ENCODE measurements at places on chromosomes 5 and 9.

GRCh38 chr5:119016125-119016774 is 27.9 kb upstream of the DTWD2 start:
- DNase-seq, result no peak

DNA sequence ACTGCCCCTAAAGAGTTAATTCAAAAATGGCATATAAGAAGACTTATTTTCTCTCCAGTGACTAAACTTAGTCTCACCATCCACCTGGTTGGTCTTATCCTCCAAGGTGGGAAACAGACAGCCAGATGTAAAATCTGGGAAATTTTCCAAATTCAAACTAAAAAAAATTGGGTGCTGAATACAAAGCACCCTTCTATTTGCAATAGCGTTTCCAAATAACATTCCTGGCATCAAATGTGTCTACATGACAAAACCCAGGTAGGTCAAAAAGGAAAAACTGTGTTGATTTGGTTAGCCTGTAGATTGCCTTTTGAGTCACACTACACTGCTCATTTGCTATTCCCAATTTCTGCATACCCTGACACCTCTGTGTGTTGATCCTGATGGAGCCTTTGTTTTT is 252.2 kb downstream of the NR2F1-AS1 start:
- DNase-seq, result no peak

GRCh38 chr9:128026255-128026772 is 40.8 kb downstream of the NAIF1 start:
- no peak for DNase-seq

- DNase-seq, result no peak
These were observed 54.5 kb downstream of the STK10 start for GRCh38 chr5:172133359-172134029.

DNA sequence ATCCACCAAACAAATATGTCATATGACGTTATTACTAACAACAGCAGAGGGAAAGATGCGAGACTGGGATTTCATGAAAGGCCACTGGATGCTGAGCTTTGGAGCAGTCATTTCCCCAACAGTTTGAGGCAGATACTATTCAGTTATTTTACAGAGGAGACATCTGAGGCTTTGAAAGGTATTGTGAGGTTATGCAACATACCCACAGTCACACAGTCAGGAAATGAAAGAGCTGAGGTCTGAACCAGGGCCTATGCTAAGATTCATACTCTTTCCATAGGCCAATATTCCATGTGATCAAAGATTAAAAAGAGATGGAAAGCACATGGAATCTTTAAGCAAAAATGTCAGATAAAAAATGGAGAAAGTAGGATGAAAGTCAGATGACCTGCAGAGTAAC is 63.0 kb downstream of the LPAR1 start:
- no peak for DNase-seq

GRCh38 chr5:31471916-31472315 is 60.0 kb downstream of the DROSHA start:
- no peak for DNase-seq

DNA sequence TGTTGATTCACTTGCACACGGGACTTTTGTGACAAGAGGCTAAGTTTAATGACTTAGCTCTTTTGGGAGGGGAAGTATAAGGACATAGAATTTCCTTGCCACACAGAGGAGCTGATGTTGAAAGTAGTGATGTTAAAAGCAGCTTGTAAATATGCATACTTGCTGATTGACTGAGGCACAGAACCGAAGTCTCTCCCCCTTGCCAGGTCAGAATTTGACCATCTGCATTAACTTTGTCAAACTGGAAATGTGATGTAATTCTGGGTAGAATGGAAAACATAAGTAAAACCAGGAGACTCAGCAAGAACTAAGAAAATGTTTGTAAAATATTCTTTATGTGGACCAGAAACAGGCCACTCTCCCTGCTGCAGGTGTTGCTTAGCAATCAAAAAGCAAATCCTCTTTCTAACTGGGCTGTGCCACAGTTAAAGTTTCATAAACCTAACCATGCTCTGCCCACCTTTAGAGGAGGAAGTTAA is 284.2 kb downstream of the NR3C1 start:
- DNase-seq, result no peak

DNA sequence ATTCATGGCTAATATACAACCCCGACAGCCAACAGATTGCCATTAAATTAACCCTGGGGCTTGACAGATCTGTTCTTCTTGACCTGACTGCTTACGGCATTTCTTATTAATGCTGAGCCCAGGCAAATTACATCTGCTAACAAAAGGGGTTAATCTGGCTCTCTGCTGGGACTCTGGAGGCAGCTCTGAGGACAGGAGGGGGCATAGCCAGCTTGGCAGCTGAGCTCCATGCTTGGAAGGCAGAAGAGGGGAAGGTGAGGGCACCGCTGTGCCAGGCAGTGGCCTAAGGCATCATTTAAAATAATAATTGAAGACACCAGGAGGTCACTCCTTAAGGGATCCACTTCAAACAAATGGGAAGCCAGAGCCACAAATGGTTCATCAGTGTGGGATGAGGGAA is 126.0 kb upstream of the GPR151 start:
- DNase-seq, result no peak

DNA sequence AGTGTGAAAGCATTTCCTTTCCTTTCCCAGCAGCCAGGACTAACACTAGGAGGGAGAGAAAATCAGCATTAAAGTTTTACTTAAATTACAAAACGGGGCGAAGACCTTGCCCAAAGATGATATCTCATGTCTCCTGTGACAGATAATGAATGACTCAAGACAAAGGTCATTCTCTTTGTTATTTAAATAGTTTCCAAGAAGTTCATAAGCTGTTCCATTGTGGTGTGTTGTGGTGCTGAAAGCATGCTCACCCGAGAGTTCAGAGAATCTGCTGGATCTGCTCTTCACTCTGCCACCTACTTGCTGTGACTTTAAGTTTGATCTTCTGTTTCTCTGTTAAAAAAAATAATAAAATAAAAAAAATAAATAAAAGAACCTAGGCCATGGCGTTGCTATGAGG is 265.9 kb upstream of the NR4A3 start:
- DNase-seq, result no peak

- DNase-seq, result no peak
These were observed 2.0 kb downstream of the RGMB start for GRCh38 chr5:98775246-98776065.

DNA sequence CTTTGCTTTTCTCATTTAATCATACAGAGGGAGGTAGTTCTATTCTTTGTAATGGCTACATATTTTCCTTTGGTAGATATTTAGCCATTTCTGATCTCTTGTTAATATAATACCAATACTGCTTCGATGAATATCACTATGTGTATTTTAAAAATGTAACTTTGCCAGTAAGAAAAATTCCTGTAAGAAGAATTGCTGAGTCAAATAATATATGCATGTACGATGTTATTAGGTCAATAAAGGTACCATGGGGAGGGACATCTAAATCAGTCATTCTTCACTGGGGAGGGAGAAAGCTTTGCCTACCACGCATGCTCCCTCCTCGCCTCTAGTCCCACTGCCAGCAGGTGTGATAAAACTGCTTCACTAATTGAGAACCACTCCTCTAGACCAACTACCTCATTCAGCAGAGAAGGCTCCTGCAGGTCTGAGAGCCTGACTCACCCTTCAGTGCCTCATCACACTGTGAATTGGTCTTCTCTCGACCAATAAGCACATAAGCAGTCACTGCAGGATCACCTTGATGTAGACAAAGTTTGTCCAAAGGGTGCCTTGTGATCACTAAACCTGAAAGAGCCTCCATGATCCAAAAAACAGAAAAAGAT is 56.1 kb upstream of the TBCA start:
- no peak for DNase-seq

GRCh38 chr5:73387601-73388305 is 60.8 kb downstream of the FOXD1 start:
- DNase-seq, result no peak

- DNase-seq, result no peak
These were observed 15.0 kb upstream of the VAV2 start for GRCh38 chr9:134007150-134007549.

GRCh38 chr5:117434254-117434653 is 859.6 kb upstream of the SEMA6A start:
- DNase-seq, result no peak

DNA sequence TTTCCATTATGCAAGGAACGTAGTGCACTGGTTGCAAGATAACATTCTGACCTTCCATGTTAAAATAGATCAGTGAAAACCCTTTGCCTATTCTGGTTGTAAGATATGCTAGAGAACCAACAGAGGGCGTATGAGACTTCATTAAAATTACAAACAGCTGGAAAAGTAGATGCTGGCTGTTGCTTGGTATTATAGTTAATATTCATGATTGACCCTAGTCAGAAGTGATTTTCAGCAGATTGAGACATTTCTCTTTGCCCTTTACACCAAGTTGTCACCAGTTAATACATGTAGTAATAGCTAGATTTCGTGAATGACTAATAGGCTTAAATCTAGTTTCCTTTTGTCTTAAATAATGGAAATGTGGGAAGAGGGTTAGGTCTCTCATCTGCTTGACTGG is 13.8 kb upstream of the FGF18 start:
- peak; percentile 52 for DNase-seq

DNA sequence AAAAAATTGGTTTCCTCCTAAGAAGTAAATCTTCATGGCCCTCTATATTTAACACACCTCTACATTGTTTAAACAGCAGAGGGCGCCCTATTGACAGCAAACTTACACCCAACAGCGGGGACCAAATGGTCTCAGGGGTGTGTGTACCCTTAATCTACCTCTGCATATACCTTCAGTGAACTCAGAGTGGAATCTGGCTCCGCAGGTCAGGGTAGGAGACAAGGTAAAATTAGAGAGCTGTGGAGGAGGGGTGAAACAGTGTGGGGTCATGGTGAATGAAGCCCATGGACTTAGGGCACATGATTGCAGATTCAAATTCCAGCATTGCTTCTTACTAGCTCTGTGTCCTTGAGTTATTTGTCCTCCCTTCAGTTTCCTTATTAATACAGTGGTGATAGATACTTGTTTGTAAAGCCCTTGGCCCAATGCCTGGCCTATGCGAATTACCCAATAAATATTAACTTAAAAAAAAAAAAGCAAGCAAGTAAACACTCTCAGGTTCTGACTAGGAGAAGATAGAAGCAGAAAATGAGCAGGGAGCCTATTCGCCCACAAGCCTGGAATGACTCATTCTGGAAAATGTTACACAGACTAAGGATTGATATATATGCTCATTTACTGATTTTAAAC is 122.9 kb downstream of the CAVIN4 start:
- peak; percentile 12 for DNase-seq

DNA sequence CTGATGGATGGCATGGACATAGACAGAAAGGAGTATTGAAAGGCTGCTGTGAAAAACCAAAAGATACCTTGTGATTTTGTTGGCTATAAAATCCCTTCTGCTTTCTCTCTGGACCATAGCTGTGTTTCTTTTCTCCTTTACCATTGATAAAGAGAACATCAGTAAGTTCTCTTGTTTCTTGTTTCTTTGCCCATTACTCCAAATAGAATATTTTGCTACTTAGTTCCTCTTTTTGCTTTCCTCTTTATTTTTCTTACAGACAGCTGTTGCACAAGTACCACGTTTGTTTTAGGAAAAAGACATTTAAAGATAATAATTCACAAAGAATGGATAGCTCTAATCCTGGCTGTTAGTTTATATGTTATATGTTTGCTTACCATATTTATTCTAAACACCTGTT is 1129.2 kb downstream of the DTWD2 start:
- no peak for DNase-seq

DNA sequence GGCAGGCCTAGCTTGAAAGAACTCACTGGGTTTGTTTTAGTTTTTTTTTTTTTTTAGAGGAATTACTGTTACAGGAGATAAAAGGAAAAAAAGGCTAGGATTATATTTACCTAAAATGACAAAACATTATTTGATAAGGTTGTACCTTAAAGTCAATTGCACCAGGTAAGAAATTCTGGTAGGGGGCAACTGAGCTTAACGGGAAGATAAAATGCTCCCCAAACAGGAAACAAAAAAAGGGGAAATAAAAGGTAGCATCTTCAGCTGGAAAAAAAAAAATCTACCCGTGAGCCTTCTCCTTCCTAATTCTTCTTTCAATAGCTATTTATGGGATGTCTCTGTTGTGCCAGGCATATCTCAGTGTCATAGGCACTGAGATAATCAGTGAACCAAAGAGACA is 164.5 kb downstream of the PIK3R1 start:
- no peak for DNase-seq

- no peak for DNase-seq
These were observed 25.9 kb upstream of the UNC5A start for GRCh38 chr5:176784218-176785165.

DNA sequence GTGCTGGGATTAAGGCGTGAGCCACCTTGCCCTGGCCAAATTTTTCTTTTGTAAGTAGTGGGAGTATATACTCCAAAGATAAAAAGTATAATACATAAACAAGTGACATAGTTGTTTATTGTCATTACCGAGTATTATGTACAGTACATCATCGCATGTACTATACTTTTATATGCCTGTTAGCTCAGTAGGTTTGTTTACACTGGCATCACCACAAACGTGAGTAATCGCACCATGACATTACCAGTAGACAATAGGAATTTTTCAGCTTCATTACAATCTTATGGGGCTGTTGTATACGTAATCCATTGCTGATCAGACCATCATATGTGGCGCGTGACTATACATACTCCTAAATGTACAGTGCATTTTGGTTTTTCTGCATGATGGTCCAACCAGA is 9.8 kb downstream of the SECISBP2 start:
- no peak for DNase-seq

DNA sequence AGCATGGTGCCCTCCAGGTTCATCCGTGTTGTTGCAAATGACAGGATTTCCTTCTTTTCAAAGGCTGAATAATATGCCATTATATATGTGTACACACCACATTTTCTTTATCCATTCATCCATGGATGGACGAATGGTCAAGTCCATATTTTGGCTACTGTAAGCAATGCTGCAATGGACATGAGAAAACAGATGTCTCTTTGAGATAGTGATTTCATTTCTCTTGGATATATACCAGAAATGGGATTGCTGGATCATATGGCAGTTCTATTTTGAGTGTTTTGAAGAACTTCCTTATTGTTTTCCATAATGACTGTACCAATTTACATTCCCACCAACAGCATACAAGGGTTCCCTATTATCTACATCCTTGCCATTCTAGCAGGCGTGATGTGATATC is 67.9 kb downstream of the TEK start:
- DNase-seq, result no peak

DNA sequence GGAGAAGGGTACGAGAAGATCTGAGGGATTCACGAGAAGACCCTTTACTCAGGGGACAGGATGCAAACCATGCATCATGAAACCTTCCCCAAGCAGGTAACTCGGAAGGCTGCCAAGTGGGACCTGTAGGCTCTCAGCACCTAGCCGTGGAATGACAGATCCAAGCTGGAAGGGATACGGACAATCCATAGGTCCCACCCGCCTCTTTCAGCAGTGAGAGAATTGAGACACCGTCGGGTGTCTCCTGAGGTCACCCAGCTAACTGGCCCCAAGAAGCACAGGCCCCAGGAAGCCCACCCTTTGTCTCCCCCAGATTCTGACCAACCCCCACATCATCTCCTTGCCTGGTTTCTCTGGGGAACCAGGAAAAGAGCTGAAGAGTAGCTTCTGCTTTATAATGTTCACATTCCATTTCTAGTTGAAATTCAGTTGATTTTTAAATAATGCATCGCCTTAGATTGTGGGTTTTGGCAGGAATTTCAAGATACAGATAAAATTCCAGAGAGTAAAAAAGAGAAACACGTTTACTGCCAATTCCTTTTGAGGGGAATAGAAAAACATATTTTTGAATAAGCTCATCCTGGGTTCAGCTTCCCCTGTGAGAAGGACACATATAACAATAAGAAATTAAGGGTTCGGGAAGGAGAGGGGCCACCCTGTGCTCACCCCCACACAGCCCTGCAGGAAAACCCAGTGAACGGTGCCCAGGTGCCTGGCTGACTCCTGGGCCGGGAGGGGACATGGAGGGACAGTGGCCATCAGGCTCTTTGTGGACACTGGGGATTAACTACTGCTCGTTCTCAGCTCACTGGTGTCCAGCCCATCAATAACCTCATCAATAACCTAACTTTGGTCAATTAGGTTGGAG is 51.1 kb downstream of the NSUN2 start:
- no peak for DNase-seq
